Natural killer cell (primary cell): ENCODE measurements at places on chromosomes 5 and 9. TPM values are rescaled to one million over a fixed set of nuclear protein-coding genes. Genes with fewer than 3 reads are reported as not detected.

Gene C9orf85
- 9.2 TPM for total RNA-seq

Gene SOX30
- 0.09 TPM for total RNA-seq

Gene ABO
- total RNA-seq, result 0.56 TPM

Gene MLANA
- not detected for total RNA-seq

Gene TNFSF15
- not detected for total RNA-seq

Gene TPPP
- total RNA-seq, result 1.3 TPM

Gene AFF4
- 90.8 TPM for total RNA-seq

Gene ANKRD18B
- total RNA-seq, result not detected

Gene SELENOP
- 0.75 TPM for total RNA-seq

Gene DBH
- not detected for total RNA-seq

Gene CER1
- total RNA-seq, result not detected

Gene ANKDD1B
- total RNA-seq, result 0.55 TPM

Gene PLPPR1
- total RNA-seq, result not detected

Gene NINJ1
- total RNA-seq, result 93.8 TPM

Gene RNF180
- total RNA-seq, result not detected

Gene KIF20A
- 1.5 TPM for total RNA-seq

Gene PRRX2
- not detected for total RNA-seq

Gene PCA3
- total RNA-seq, result not detected
